ENCODE measurements at places on chromosomes 6 and 20.

GRCh38 chr6:39093149-39093708, 21.8 kb downstream of the SAYSD1 start:
- DNase-seq: no peak

DNA sequence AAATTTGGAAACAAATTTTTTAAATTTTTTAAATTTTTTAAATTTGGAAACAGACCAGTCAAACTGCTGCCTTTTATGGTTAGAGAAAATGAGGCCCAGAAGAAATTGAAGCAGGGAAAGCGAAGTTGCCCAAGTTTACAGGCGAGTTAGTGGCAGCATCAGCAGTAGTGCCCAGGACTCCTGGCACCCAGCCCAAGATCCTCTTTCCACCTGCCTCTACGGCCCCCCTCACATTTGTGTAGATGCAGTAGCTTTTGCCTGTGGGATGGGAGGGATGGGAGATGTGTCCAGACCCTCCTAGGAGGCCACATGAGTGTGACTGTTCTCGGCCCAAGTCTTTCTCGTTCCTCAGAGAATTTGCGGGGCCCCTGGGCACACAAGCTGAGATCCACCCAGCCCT, 49.8 kb downstream of the HNF4A start:
- DNase-seq: no peak

DNA sequence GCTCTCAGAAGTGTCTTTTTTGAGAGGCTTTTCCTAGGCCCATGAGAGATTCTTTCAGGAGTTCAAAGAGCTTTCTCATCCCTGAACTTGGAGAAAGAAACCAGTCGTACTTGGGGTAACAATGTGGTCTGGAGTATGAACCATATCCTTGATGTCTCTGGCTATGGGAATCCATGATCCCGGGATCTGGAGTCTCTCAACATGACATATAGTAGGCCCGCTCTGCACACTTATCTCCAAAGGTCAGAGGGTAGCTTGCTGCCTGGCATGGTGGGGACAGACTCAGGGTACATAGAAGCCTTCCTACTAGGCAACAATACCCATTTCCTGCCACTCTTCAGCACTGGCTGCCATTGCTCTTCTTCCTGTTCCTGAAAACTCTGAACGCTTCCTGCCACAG, 42.2 kb upstream of the NFATC2 start:
- DNase-seq: no peak

DNA sequence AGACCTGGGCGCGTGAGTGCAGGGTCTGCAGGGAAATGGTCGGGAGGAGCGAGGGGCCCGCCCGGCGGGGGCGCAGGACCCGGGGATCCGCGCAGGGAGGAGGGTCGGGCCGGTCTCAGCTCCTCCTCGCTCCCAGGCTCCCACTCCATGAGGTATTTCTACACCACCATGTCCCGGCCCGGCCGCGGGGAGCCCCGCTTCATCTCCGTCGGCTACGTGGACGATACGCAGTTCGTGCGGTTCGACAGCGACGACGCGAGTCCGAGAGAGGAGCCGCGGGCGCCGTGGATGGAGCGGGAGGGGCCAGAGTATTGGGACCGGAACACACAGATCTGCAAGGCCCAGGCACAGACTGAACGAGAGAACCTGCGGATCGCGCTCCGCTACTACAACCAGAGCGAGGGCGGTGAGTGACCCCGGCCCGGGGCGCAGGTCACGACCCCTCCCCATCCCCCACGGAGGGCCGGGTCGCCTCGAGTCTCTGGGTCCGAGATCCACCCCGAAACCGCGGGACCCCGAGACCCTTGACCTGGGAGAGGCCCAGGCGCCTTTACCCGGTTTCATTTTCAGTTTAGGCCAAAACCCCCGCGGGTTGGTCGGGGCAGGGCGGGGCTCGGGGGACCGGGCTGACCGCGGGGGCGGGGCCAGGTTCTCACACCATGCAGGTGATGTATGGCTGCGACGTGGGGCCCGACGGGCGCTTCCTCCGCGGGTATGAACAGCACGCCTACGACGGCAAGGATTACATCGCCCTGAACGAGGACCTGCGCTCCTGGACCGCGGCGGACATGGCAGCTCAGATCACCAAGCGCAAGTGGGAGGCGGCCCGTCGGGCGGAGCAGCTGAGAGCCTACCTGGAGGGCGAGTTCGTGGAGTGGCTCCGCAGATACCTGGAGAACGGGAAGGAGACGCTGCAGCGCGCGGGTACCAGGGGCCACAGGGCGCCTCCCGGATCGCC, 54.2 kb upstream of the HLA-A start:
- peak; percentile 81 for DNase-seq

DNA sequence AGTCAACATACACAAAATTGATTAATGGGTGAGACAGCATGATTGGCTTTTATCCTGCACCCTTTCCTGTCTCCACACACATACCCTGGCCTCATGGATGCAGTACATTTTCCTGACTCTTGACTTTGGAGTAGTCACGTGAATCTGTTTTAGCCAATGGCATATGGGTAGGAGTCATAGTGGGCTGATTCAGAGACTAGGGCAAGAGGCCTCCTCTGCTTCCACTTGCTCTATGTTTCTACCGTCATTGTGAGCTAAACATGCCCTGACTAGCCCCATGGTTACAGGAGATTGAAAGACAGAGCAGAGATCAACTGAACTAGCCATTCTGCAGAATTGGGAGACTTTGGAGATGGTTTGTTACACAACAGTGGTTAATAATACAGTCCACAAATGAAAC, 850.0 kb downstream of the DHX35 start:
- DNase-seq: no peak

DNA sequence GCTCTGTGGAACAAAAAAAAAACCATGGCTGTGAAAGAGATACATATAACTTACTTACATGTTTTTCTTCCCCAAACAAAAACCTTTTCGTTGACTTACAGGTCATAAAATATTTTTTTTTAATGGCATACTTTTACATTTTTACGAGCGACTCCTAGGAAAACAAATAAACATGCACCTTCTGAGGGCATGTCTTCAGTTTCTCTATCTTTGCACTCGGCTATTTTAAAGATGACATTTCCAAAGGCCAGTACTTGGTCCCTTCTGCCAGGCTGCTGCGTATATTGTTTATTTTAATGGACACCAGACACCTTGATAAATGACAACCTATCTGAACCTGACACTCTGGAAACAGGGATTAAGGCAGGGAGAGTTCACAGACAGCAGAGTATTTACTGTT, 49.4 kb downstream of the PIGU start:
- DNase-seq: no peak

DNA sequence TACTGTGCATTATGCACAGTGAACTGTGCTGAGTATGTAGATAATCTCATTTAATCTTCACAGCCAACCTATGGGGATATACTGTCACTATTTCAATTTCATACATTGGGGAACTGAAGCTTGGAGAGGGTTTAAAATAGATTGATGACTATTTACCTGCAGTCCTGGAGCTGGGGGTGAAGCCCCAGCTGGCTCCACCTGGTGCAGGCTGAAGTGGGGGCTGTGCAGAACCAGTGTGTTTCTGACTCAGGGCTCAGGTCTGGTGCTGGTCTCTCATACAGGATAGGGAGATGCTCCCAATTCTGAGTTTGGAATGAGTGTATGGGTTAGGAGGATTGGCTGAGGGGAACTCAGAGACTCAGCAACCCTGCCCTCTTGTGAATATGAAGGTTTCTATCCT, 176.1 kb upstream of the CEP162 start:
- DNase-seq: no peak

GRCh38 chr6:39821046-39821740, 29.0 kb downstream of the DAAM2 start:
- no peak for DNase-seq

DNA sequence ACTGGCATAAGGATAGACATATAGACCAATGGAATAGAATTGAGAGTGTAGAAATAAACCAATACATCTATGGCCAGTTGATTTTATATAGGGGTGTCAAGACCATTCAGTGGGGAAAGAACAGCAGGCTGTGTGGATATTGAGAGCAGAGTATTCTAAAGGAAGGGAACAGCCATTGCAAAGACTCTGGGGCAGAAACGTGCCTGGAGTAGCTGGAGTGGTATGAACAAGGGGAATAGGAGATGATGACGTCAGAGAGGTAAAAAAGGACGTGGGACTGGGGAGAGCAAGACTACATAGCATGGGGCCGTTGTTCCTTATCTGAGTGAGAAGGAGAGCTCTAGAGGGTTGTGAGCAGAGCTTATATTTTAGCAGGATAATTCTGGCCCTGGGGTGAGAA, 85.2 kb downstream of the TOX2 start:
- no peak for DNase-seq

DNA sequence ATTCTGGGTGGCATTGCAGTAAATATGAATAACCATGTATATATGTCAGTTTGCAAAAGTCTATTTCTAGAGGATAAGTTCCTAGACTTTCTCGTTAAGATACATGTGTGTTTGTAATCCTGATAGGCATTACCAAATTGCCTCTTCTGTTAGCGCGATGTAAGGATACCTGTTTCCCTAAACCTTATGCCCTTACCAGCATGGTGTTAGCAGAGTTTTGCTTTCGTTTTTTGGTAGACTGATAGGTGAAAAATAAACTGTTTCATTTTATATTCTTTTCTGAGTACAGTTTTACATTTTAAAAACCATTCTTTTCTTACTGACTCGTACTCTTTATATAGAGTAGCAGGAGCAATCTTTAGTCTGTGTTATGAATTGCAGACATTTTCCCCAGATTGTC, 32.3 kb downstream of the SNX9 start:
- DNase-seq: no peak

DNA sequence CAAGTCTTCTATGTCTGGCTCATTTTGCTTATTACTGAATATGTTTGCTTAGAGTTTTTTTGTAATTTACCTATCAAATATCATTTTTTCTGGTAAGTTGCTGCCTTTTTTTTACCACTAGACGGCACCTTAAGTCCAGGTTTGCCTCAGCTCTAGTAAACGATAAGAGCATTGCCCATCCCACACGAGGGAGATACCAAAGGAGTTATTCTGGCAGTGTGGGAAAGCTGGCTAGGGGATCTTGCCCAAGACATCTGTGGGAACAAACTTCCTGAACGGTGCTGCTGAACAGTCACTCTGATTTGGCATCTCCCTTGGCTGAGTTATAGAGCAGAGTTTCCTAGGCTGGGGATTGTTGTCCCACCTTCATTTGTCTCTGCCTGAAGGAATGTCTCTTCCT, 306.4 kb downstream of the COL12A1 start:
- no peak for DNase-seq

GRCh38 chr6:17589406-17590096, 10.6 kb upstream of the FAM8A1 start:
- no peak for DNase-seq

DNA sequence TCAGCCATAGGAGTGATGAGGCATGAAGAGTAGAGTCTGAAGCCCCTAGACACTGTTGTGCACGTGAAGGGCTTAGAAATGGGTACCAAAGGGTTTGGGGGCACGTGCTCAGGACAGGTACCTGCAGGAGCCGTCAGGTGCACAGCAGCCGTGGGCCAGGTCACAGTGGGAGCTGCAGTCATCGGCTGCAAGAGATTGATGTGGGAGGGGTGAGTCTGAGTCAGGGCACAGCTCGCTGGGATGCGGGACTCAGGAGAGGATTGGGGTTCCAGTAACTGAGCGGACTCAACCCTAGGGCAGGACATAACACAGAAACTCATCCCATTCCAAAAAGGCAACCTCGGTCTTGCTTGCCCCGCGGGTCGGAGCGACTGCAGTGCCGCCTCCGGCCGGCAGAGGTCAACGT, 1.1 kb downstream of the DLK2 start:
- peak; percentile 72 for DNase-seq

DNA sequence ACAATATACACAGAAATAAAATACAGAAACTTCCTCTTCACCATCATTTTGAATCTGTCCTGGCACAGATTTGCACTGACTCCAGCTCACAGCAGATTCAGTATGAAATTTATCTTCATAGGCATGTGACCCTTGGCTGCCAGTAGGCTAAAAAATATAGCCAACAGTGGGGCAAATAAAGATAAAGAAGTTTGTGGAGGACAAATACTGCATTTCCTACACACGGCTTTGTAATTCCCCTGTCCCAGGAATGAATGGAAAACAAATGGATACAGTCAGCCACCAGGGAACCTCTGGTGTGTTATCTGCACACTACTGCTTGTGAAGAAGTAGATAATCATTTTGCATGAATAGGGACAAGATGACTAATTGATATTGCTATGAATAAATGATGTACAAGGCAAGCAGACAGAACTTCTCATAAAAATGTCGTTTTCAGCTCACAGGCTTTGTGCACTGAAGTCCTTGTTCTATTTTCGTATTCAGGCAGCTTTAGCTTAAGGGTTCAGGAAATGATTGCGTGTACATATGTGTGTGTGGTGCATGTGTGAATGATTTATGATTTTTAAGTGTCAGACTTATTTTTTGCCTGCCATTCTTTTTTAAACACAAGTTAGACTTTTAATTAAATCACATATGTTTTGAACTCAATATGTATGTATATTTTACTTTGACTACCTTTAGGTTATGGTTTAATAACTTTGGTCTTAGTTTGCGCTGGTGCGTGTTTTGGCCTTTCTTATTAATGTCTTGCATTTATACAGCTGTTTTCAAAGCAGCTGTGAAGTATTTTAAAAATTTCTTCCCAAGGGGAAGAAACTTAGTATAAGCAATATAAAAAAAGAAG, 543.8 kb upstream of the JAG1 start:
- no peak for DNase-seq

GRCh38 chr20:3172126-3172932, 1.0 kb downstream of the LZTS3 start:
- DNase-seq: no peak

DNA sequence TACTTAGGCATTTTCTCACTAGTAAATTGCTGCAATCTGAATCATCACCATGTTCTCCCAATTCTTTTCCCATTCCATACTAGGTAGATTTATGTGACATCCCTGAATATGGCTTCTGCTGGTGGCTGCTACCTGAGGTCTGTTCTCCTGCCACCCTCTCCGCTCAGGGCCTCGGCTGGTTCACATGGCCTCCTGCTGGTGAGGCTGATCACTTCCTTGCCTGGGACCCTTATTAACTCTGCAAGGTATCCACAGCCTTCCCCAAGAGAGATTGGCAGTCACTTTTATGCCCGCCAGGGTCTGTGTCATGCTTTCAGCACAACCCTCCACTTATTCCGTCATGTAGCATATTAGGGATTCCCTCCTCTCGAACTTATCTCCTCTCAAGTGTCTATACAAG, 424.5 kb upstream of the FLRT3 start:
- no peak for DNase-seq

DNA sequence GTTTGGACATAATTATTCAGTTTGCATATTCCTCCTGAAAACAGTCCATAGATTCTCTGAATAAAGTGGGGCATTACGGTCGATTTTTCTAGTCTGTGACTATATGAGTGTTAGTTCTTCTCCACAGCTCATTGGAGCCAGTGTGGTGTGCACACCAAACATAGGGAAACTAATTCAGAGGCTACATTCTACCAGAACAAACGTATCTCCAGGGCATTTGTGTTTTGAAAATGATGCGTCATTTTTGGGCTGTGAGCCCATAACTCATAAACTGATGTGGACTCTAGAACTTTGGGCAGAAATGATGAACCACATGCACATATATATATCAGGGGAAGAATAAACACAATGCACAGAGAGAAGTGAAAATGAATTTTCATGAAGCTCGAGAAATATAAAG, 41.8 kb downstream of the C6orf58 start:
- no peak for DNase-seq

GRCh38 chr20:49275636-49276035, 2.2 kb downstream of the ZNFX1 start:
- no peak for DNase-seq
